ENCODE measurements at places on chromosomes 12 and 14.

GRCh38 chr14:32205984-32206383 is 2.9 kb upstream of the RNU6-8 start:
- peak; percentile 33 for DNase-seq

DNA sequence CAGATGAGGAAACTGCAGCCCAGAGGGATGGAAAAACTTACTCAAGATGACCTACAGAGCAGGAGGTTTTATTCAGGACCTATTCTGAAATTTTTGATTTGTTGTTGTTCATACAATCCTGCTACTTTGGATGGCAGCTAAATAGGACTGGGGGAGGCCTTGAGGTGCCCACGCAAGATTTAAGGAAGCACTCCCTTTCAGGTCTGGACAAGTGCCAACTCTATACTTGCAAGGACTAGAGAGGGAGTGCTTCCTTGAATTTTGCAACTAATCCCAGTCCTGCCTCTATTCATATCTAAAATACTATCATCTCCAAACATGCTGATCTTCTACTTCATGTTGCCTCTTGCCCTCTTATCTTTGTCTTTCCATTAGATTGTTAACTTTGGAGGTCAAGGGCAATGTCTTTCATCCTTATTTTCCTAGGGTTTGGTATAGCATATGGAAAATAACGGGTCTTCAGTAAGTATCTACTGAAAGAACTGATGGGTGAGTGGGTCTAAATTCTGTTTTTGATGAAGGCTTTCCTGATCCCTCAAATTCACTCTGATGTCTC is 28.6 kb upstream of the PPM1H start:
- DNase-seq: no peak

- DNase-seq: no peak
These were observed 388.1 kb downstream of the ZFP36L1 start for GRCh38 chr14:68404652-68405183.

GRCh38 chr12:72288911-72289310 is 16.7 kb downstream of the TRHDE start:
- no peak for DNase-seq

- no peak for DNase-seq
These were observed 25.0 kb downstream of the RXYLT1 start for GRCh38 chr12:63804746-63805145.

DNA sequence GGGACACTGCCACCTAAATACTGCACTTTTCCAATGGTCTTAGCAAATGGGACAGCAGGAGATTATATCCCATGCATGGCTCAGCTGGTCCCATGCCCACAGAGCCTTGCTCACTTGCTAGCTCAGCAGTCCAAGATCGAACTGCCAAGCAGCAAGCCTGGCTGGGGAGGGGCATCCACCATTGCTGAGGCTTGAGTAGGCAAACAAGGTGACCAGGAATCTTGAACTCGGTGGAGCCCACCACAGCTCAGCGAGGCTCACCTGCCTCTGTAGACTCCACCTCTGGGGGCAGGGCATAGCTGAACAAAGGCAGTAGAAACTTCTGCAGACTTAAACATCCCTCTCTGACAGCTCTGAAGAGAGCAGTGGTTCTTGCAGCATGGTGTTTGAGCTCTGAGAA is 370.8 kb upstream of the MGAT4C start:
- no peak for DNase-seq

Data from NCI-H146 (cell line).